ENCODE measurements at places on chromosomes 11 and 22.
A peak's percentile ranks its signal among the peaks of the same experiment; 100 is the strongest.

DNA sequence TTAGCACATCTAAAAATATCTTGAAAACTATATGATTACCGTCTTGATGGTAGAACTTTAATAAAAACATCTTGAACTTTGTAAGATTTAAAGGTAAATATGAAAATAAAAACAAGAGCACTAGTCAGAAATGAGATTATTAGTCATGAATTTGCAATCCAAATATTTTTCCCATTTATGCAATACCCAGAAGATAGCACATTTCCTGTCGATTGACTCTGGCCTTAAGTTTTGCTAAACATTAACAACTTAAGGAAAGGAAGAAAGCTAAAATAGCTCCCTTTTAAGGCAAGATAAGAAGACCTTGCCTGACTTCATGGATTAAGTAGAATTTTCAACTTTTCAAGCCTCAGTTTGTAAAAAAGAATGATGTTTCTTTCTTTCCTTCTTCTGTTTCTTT lies 1374.7 kb upstream of the RAG2 start:
- peak; percentile 54 for DNase-seq

- DNase-seq: no peak
Measured at GRCh38 chr11:121421149-121421901, 30.8 kb upstream of the SORL1 start.

DNA sequence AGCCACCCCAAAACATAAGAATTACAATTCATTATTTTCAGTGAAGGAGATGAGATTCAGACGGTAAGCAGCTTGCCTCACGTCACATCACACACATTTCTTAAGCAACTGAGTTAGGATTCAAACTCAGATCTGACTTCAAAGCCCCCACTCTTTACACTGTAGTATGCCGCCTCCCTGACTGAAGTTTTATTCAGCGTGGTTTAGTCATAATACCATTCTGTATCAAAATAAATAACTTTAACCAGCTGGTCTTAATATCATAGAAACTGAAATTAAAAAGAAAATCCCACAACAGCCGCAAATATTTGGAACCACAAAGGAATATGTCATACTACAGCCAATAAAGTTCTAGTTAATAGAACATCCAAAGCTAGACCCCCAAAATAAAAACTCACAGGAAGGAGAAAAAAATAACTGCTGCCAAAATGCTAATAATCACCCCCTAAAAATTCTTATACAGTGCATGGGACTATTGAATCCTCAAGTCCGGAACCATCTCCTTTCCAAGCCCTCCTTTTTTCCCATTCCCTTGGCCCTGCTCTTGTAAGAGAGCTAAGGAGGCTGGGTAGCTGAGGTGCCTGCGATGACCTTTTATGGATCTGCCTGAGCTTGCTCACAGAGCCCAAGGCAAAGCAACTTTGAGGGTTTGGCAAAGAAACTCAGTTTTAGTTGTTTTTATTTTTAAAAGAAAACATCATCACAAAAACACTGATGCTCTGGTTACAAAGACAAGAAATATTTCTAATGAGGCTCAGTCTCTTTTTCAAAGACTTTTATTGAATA lies 334.5 kb downstream of the TTC28 start:
- no peak for DNase-seq

GRCh38 chr11:76589964-76590950 lies 80.3 kb downstream of the LRRC32 start:
- DNase-seq: no peak

DNA sequence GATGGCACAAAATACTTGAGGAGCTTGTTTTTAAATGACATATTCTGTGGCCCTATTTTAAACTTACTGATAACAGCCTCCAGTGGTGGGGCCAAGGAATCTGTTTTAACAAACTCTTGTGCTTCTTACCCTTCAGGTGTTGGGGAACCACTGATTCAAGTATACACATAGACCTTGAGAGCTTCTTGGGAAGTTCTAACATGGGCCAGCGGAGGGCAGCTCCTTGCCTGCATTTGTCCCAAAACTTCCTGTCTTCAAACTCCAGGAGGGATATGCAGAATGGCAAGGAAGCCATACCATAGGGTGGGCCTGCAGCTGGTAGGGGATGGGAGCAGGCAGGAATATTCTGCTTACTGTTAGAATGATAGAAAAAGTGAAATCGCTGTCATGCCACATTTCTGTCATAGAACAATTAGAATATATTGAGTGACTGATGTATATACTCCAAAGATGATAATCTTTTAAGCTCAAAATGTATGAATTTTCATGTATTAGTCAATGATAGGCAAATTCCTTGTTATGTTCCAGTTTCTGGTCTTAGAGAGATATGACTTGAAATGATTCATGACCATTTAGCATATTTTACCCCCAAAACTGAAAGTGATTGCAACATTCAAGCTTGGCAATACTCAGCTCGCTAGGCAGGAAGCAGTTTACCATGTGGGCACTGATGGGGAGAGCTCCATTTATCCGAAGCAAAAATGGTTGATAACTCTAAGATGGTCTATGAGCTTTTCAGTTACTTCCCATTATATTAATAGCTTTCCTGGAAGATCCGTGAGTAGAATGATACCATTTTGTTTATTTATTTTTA lies 9.2 kb downstream of the EXT2 start:
- DNase-seq: no peak

DNA sequence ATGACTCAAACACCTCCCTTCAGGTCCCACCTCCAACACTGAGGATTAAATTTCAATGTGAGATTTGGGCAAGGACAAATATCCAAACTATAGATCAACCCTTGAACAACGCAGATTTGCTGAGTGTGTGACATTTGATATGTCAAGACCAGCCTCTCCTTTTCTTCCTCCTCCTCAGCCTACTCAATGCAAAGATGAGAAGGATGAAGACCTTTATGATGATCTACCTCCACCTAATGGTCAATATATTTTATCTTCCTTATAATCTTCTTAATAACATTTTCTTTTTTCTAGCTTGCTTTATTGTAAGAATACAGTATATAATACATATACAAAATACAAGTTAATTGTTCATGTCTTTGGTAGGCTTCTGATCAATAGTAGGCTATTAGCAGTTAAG lies 67.5 kb upstream of the MPPED2 start:
- DNase-seq: no peak

GRCh38 chr22:47091246-47091651 lies 328.8 kb downstream of the TBC1D22A start:
- no peak for DNase-seq

DNA sequence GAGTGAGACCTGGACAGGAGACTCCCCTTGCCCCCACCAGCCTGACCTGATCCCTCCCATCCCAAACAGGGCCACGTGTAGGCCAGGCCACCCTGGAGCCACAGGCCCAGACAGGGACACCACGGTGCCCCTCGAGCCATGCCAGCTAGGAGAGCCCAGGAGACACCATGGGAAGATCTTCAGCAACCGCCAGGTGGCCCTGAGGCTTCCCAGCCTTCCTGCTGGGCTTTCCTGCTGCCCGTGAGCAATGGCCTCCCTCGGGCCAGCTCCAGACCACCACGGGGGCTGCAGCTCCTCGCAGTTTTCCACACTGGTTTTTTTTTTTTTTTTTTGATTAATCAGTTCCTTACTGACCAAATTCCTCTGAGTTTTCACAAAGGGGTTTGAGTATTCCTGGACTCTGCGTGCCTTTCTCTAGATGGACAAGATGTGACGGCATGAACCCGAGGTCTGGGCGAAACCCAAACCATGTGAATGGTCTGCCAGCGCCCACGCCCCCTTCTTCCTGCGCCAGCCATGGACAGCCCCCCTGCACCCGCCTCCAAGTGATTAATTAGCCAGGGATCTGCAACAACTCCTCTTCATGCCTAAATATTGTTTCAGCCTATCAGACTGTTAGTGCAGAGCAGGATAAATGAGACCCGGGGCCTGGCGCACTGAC lies 40.9 kb downstream of the TBX1 start:
- no peak for DNase-seq

DNA sequence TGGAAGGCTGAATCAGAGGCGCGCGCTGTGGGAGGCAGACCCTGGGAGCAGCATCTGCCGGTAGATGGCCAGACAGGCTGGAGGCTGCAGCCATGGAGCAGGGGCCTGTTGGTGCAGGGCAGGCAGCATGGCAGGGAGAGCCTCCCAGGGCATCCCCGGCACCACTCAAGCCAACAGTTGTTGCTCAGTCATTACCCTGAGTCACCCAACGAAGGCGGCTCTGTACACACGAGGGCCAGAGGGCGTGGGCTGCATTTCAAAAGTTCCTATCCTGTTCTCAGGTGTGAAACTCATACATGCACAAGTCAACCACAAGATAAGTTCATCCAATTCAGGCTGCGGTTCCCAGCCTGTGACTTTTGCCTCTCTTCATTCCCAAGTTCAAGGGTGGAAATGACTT lies 2.6 kb downstream of the ANO1 start:
- DNase-seq: no peak

DNA sequence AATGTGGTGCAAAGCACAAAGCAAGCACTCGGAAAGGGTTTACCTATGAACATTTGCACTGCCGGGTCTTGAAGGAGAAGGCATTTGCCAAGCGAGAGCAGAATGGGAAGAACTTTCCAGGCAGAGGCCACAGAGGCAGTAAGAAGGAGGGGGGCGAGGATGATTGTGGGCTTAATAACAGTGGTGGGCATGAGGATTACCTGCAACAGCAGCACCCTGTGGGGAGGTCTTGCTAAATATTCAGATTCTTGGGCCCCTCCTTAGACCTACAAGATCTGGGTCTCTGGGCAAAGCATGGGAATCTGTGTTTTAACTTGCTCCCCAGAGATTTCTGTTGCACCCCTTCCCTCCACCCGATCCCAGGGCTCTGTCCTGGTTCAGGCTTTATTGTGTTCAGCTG lies 75.1 kb upstream of the ZBED5 start:
- DNase-seq: no peak

DNA sequence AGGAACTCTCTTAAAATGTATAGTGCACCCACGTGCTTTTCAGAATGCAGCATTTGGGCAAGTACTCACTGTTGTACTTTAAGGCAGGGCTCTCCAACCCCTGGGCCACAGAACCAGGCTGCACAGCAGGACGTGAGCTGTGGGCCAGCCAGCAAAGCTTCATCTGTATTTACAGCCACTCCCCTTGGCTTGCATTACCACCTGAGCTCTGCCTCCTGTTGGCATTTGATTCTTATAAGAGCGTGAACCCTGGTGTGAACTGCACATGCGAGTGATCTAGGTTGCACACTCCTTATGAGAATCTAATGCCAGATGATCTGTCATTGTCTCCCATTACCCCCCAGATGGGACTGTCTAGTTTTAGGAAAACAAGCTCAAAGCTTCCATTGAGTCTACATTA lies 3.0 kb downstream of the C11orf58 start:
- DNase-seq: no peak

DNA sequence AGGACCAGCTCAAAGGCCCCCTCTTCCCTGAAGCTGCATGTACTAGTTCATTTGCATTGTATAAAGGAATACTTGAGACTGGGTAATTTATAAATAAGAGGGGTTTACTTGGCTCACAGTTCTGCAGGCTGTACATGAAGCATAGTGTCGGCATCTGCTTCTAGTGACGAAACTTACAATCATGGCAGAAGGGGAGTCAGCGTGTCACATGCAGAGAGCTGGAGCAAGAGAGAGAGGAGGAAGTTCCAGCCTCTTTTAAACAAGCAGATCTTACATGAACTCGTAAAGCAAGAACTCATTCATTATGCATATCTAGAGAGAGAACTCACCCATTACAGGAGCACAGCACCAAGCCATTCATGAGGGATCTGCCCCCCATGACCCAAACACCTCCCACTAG lies 7.1 kb upstream of the HMGXB4 start:
- DNase-seq: no peak

DNA sequence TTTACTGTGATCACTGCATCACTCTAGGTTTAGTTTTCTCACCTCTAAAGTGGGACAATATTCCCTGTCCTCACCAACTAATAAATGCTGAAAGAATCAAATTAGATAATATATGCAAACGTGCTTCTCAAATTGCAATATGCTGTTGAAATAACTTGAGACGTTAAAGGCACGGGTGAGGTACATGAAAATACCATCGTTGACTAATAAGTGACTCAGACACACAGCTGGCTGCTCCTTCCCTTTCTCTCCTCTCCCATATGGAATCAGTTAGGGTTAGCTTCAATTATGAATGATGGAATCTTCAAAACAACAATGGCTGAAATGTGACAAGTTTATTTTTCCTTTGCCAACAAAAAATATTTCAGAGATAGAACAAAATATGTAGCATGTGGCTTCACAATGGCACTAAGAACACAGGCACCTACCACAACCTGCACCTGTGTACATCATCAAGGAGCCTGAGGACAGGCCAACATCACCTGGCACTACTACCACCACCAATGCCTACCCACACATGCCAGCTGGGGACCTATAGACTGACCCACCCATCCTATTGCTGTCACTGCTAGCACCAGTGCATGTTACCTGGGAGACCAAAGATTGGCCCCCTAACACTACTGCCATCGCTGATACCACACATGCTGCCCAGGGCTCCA lies 13.7 kb downstream of the GDPD4 start:
- peak; percentile 90 for DNase-seq

- DNase-seq: no peak
Measured at GRCh38 chr11:88169471-88169870, 5.8 kb downstream of the RAB38 start.

DNA sequence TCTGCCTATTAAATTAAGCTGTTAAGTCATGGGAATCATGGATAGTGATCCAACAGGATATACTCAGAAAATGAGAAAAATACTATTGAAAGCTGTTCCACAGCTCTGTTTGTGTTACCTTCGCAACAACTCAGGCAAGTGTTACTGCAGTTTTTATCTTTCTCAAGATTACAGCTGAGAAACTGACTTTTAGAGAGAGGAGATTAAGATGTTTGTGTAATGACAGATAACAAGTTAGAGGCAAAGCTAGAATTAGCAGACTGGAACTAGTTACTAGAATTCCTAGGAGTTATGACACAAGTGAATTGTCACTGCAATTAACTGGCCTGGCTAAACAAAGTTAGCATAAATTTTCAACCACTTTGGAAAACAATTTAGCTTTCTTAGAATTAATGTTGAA lies 1.6 kb downstream of the SLN start:
- no peak for DNase-seq

GRCh38 chr22:24445481-24446259 lies 18.3 kb downstream of the ADORA2A start:
- DNase-seq: peak; percentile 19

DNA sequence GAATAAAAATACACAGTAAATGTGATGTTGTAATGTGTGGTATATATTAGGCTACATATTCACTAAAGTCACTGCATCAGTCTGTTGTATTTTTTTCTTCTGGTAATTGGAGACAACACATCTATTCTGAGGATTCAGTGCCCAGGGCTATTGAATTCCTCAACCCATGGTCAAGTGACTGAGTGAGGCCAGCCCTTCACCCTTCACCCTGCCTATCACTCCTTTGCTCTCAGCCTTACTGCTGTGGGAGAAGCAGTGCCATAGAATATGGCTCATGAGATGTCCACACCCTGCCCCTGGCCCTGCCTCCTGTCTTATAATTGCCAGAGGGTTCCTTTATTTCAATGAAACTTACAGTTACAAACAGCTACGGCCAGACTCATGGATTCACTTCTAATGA lies 295.6 kb downstream of the NTM start:
- DNase-seq: peak; percentile 30

- DNase-seq: peak; percentile 100
Measured at GRCh38 chr22:47835726-47836125, 1073.3 kb downstream of the TBC1D22A start.

Measured in fibroblast of skin of back (primary cell).